ENCODE measurements at places on chromosomes 5 and 9. TPM values are rescaled to one million over a fixed set of nuclear protein-coding genes. Genes with fewer than 3 reads are reported as not detected.

Gene PCDHGA3
- 0.19 TPM for total RNA-seq

Gene ACTBL2
- total RNA-seq, result not detected

Gene TAS2R1
- total RNA-seq, result not detected

Gene RLN2
- total RNA-seq, result 0.30 TPM

Gene ARPC5L
- total RNA-seq, result 103 TPM

Gene HTR1A
- not detected for total RNA-seq

Gene CEL
- 2.0 TPM for total RNA-seq

Gene FER
- 4.3 TPM for total RNA-seq

Gene PCDHB10
- total RNA-seq, result not detected

Gene PLPP7
- not detected for total RNA-seq

GRCh38 chr5:4019009-4019769, 423.6 kb downstream of the IRX1 start:
- no peak for DNase-seq

DNA sequence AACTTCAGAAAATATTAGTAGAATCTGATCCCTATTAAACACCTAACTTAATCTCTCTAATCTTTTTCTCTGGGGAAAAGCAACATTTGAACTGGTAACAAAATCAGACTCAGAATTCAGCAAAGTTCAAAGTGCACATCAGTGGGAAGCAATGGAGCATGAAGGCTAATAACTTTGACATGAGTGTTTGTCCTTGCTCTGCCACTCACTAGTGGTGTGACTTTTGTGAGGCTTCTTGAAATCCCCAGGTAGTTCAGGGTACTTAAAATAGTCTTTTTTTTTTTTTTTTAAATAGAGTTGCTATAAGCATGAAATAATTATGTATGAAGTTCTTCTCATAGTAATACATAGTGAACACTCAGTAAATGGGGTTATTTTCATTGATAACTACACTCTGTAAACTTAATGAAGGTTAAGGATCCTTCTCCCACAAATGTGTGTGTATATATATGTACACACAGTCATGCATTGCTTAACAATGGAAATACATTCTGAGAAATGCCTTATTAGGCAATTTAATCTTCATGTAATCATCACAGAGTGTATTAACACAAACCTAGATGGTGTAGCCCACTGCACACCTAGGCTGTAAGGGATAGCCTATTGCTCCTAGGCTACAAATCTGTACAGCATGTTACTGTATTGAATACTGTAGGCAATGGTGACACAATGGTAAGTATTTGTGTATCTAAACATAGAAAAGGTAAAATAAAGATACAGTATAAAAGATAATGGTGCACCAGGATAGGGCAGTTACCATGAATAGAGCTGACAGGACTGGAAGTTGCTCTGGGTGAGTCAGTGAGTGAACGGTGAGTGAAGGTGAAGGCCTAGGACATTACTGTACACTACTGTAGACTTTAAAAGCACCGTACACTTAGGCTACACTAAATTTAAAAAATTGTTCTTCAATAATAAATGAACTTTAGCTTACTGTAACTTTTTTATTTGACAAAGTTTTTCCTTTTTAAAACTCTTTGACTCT, 73.3 kb upstream of the HMHB1 start:
- DNase-seq, result no peak

- no peak for DNase-seq
Measured at GRCh38 chr5:15487228-15487627, 12.8 kb upstream of the FBXL7 start.

DNA sequence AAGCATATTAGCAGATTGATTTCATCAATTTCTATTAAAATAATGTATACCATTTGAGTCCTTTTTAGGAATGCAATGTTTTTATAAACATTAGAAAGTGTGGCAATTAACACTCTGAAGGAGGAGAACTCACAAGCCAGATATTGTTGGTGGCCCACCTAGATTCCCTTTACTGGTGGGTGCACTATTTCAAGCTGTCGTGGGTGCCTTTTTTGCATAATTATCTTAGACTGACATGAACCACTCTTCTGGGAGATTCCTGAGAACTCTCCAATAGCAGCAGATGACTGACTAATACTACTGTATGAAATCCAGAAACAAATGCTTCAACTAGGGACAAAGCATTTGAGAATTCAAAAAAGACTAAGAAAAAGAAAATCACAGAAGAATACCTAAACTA, 526.0 kb downstream of the CDH18 start:
- DNase-seq, result no peak

DNA sequence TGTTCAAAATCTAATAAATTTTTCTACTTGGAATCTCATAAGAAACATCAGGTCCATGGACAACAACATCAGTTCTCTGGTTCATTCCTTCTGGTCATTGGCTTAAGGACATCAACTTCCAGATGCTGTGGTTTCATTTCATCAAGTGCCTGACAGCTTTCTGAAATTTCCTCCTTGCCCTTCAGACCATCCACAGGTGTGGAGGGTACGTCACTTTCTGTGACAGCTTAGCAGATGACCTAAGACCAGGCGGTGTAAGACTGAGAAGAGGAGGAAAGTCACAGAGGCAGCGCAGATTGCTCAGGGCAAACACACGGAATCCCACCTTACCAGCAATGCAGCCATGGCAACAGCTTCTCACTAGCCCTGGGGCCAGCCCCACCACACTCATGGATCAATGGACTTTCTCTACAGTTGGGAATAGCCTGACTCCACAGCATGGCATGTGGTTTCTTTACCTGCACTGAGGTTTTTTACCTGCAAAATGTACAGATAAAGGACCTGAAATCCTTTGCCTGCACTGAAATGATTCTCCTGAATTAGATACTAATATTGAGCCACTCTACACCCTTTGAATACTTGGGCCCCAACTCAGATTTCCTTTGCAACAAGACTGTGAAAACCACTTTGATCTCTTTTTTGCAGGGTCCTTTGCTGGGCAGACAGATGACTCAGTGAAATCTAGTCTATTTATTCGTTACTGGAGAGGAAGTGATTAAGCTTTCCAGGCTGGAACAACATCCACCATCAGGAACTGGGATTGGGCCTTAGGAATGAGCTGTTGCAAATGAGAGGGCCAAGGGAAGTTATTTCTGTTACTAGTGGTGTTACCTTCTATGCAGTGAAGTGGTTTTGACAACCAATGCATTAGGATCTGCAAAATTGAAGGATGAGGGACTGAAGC, 26.9 kb downstream of the TICAM2 start:
- DNase-seq, result no peak

DNA sequence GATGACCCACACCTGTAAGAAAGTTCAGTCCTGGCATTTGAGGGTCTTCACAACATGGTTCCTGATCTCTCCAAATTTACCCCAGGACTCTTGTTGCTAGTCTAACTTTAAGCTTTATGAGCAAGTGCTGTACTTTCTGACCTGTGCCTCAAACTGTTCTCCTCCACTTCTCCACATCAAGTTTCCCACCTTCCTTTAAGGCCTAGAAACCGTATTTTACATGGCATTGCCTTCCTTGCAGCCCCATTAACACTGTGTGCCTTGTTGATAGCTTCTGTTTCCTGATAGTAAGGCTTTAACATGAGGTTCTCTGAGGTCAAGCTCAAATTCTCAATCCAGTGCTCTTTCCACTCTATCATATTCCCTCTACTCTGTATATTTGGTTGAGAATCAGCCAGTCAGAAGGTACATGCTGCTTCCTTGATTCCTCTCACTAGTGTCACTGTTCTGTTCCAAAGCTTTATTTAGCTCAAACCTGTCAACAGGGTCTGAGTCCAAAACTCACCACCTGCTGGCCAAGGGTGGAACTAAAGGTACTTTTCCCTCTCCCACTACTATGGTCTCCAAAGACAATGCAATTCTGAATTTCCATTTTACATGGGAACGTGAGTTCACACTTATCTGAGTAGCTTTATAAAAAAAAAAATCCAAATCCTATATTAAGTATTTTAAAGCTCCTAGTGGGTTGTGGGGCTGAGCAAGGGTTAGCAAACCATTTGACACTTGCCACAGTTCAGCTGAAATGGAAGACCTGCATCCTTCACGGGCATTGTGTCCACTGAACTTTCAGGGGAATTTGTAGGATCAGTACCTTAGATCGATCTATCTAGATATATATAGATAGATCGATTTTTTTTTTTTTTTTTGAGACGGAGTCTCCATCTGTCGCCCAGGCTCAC, 21.1 kb downstream of the VCP start:
- peak; percentile 87 for DNase-seq

DNA sequence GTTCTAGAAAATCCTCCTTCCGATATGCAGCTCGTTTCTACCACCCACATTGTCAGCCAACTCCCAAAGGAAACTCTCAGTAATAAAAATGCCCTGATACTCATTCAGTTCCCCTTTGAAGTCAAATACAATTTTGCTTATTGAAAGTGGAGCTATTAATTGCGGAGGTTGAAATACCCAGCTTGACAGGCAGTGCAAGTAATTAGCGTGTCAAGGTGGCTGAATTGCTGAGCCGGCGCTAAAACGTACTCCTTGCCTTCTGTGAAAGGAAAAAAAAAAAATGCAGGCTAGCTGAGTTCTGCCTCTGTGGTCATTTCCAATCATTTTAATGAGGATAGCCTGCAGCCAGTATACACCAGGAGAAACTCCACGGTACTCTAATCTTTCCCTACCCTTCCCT, 165.5 kb downstream of the RORB start:
- DNase-seq, result no peak

GRCh38 chr5:39198127-39198526, 21.2 kb downstream of the FYB1 start:
- DNase-seq, result peak; percentile 58

DNA sequence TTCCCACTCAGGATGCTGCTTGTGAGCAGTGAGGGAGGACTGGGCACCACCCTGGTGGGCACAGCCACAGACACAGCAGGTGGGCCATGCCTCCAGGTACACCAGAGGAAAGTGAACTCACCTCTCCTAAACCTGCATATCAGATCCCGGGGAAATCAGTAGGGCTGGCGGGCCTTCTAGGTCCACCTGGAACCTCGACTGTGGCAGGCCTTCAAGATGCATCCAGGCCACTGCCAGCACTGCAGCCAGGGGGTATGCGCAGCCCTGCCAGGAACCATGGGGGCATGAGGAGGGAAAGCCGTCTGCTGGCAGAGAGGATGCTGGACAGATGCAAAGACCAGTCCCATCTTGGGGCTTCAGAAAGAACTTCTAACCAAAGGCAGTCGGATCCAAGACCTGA, 270.6 kb upstream of the IRX4 start:
- DNase-seq, result no peak

GRCh38 chr9:114025196-114025753, 52.8 kb downstream of the AMBP start:
- DNase-seq, result no peak

DNA sequence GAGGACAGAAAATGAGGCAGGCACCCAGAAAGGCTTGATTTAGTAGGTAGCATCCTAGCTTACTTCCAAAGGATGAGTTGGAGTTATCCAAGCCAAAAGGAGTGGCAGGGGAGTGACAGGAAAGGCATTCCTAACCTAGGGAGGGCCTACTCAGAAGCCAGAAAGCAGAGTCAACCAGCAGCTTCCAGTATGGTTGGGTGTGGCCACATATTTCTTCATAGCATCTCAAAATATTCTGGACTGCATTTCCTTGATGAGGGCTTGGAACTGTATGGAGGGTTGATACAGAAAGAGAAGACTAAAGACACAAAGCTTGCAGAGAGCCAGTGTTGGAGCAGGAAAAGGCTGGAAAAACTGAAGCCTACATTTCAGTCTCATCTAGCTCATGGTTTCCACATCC, 656.8 kb upstream of the DMAC1 start:
- DNase-seq, result no peak

GRCh38 chr9:109856785-109857184, 76.8 kb downstream of the PALM2AKAP2 start:
- no peak for DNase-seq

DNA sequence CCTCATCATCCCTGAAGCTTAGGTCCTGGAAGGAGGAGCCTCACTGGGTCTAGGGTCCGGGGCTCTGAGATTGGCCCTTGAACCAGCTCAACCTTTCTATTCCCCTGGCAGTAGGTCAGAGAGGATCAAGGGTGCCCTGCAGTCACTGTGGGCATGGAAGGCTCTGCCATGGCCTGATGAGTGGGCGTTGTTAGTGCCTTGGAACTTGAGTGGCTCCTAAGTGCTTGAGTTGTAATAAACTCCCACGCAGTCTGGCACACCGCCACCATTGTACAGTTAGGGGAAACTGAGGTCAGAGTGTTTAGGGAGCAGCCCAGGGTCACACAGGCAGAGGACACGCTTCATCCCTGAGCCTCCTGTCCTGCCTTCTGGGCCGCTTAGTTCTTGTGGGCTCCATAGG, 10.4 kb upstream of the SYNPO start:
- DNase-seq, result no peak

DNA sequence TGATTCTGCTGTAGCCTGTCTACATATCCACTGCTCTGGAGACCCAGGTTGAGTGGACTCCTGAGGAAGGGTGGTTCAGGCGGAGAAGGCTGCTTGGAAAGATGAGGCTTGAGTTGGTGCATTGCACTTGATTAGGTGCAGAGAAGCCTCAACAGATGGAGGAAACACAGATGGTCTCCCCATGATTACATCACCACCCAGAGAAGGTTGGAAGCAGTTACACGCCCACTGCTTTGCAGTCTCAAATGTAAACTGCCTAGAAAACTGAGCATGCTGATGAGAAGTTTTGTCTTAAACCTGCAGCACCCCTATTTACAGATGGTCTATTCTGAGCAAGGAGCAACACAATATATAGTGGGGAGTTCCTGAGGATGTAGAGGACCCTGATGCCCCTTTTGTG, 266.6 kb downstream of the PIK3R1 start:
- no peak for DNase-seq

- DNase-seq, result no peak
Measured at GRCh38 chr5:2896371-2897275, 145.1 kb upstream of the IRX2 start.

- DNase-seq, result no peak
Measured at GRCh38 chr9:5185220-5185840, at the start of gene INSL6. Gene INSL6 (minus strand): TSS chr9:5185639. CDS start chr9:5185602, 37 bp downstream.

DNA sequence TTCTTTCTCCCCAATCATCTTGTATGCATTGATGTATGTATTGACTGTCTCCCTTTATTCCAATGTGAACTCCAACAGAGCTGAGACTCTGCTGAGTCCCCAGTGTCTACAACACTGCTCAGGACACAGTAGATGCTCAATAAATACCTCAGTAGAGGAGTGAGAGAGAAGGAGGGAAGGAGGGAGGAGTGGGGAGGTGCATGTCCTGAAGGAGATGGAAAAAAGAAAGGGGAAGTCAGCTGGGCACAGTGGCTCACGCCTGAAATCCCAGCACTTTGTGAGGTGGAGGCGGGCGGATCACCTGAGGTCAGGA, 2.9 kb upstream of the PHF2 start:
- DNase-seq, result no peak

DNA sequence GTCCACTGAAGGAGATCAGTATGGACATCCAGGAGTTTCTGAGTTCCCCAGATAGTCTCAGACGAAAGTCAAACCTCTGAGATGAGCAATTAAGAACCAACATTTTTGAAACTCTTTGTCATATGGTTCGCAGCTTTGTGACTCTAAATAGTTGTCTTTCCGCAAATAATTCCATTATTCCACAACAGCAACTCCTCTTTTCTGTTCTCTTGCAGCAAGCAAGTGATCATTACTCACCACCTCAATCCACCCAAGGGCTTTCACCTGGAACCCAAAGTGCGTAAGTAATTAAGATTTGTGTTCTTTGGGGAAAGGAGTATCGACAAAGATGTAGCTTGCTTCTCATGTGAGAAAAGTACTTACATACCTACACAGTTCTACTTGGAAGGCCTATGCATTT, 15.6 kb downstream of the MTX3 start:
- DNase-seq, result no peak

- DNase-seq, result no peak
Measured at GRCh38 chr5:129113867-129114266, 19.3 kb downstream of the ISOC1 start.

GRCh38 chr5:132095424-132095972, 21.9 kb downstream of the CSF2 start:
- DNase-seq, result no peak

GRCh38 chr5:96219580-96220281, 213.3 kb downstream of the PCSK1 start:
- no peak for DNase-seq
